ENCODE measurements at places on chromosomes 6 and 20. TPM values are rescaled to one million over a fixed set of nuclear protein-coding genes. Genes with fewer than 3 reads are reported as not detected.
A peak's percentile ranks its signal among the peaks of the same experiment; 100 is the strongest.

DNA sequence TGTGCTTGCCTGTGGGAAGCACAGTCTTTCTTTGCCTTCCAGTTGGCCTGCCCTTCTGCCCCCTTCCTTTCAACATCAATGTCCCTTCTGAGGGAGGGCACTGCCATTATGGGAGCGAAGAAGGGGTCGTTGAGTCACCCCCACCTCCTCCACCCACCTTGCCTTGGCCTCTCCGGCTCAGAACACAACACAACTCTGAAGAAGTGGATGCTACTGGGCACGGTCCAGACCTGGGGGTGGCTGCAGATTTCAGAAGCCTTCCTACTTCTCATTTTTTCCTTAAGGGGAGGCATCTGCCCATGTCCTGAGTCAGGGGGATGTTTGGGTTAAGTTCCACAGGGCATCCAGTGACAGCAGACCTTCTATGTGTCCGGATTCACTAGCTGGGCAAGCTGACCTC lies 72.1 kb downstream of the GFOD1 start:
- DNase-seq = no peak

DNA sequence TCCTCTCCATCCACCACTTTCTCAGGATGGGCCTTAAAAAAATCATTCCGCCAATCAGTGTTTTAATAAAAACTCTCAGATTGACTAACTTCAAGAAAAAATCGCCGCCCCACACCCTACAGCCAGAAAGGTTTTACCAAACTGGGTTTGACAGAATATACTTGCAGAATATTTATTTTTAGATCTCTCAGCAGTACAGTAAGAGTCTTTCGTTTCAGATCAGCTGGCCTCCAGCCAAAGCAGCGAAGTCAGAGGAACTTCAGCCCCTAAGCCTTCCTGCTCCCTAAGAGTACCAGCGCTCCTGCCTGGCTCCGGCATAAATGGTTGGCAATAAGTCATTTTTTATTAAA lies 24.7 kb downstream of the TBC1D7 start:
- no peak for DNase-seq

The BCAS1 gene
- not detected for polyA plus RNA-seq

GRCh38 chr6:7401075-7401474 lies 11.5 kb downstream of the RIOK1 start:
- DNase-seq = peak; percentile 76

DNA sequence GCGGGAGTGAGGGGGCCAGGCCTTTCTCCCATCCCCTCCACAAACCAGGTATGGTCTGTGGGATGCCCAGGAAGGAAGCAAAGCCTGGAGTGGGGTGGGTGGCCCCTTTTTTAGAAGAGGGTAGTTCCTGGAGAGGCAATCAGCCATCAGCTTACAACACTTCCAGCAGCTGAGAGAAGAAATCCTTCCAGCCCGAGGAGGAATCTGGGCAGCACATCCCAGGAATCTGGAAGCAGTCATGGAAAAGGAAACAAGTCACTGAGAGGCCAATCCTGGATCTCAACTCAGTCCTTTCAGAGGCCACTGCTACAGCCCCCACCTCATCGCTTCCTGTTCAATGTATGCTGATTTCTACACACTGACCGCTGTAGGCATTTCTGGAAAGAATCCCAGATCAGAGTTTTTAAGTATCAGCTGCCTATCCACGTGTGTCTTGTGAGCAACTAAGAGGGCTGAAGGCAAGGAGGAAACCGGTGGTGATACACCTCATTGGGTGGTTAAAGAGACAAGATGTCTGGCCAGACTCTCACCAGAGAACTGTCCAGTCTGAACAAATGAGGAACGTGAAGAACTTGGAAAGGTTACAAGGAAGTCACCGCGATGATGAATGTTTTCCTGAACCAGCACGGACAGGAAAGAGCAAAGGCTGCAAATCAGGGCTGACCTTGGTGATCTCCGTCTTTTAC lies 92.9 kb upstream of the SHLD1 start:
- peak; percentile 98 for DNase-seq

- DNase-seq = no peak
Observed at GRCh38 chr20:62361799-62362589, 5.1 kb downstream of the LAMA5 start.

DNA sequence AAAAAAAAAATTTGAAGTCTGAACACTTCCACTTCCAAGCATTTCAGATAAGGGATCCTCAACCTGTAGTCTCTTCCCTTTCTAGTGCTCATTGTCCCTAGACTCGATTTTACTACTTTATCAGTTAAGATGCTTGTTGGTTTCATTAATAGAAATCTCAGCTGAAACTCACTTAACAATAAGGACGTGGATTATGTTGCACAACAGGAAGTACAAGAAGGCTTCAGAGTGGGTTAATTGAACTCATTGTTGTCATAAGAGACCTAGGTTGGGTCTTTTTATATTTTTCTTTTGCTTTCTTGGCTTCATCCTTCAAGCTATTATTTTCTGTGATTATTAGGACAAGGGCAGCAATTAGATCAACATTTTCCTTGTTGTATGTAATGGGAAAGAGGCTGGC lies 175.2 kb downstream of the CDKAL1 start:
- no peak for DNase-seq

- no peak for DNase-seq
Observed at GRCh38 chr20:33669873-33670640, 3.3 kb downstream of the ACTL10 start.

GRCh38 chr6:88370127-88370710 lies 204.1 kb upstream of the CNR1 start:
- no peak for DNase-seq

GRCh38 chr20:38790200-38791053 lies 15.1 kb upstream of the PPP1R16B start:
- DNase-seq = peak; percentile 77

All from mammary epithelial cell (primary cell).